ENCODE measurements at places on chromosomes 2 and 18. TPM values are rescaled to one million over a fixed set of nuclear protein-coding genes. Genes with fewer than 3 reads are reported as not detected.

The OTOS gene
- total RNA-seq, result not detected

- peak; percentile 47 for DNase-seq
These were observed 10.9 kb upstream of the GPC1 start for GRCh38 chr2:240424341-240425235.

The STPG4 gene
- not detected for total RNA-seq

DNA sequence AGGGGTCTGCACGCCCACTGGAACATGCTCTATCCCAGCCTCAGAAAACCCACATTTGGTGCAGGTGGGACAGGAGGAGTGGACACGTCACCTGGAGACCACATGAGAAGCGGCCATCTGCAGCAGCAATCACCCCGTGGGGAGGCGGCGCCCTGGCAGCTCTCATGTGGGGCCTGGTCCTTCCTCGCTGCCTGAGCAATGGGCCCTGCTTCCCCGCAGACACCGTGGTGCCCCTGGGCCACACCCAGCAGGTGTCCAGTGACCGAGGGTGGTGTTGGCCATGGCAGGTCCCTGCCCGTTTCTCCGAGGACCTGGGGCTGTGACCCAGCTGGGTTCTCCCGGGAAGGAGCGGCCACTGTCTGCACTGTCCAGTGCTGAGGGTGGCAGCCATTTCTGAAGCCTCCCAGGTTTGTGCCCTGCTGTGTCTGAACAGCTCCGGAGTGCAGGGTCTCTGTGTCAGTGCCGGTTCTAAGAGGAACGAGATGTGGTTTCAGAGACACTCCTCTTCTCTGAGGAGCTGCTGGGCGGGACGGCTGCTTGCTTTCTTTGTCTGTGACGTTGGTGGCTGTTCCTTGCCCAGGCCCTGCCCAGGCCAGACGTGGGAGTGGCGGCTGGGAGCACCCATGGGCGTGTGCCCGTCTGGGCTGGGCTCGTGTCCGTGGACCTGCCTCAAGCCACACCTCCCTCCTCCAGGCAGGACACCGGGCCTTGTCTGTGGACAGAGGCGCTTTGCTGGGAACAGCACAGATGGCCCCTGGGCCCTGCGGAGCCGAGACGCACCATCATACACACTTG, 44.8 kb downstream of the NFATC1 start:
- DNase-seq, result no peak

DNA sequence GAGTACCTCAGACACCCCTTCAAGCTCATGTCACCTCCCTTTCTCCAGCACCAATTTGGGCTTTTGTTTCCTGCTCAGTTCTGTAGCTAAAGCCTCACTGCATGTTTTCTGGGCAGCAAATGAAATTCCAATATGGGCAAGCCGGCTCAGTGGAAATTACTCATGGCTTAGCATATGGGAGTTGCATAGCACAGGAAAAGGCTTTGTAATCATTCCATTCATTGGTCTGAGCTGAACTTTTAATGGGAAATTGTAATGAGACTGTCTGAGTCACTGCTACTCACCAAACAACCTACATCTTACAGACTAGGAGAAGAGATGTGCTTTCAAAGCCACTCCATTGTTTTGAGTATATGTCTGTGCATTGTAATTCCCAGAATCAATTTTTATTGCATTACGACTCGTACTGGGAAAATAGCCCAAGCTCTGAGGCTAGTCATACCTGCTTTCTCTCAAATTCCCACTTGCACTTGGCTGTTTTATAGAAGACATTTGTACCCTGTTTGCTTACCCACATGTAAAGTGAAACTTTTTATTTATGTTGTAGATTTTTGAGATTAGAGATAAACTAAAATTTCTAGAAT, 139.5 kb upstream of the LRATD1 start:
- no peak for DNase-seq

- no peak for DNase-seq
These were observed 260.2 kb upstream of the SESTD1 start for GRCh38 chr2:179524809-179525339.

The INHBB gene
- total RNA-seq, result 12.3 TPM

Data from upper lobe of right lung (tissue), 1 donor.